Effector CD4-positive, alpha-beta T cell (primary cell): ENCODE measurements at places on chromosomes 2 and 18.

- DNase-seq = no peak
Observed at GRCh38 chr2:128172191-128172590, 81.2 kb downstream of the UGGT1 start.

- no peak for DNase-seq
Observed at GRCh38 chr2:162574615-162575452, 230.9 kb downstream of the GCA start.

DNA sequence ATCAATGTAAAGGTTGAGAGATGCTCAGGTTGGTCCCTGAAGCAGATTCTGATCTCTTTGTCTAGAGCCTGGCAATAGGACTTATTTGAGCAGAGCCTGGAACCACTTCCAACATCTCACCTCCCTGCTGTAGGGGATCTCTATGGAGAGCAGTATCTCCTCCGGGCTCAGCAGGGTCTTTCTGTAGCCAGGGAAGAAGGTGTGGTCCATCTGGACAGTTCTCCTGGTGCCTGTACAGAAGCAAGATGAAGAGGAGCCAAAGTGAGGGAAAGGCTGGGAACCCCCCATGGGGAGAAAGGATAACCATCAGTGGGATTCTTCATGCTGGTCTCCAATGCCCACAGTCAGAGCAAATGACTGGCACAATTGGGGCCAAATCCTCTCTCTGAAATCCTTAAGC, 34.8 kb downstream of the XDH start:
- no peak for DNase-seq

GRCh38 chr18:30634249-30634648, 408.3 kb downstream of the DSC3 start:
- no peak for DNase-seq

GRCh38 chr18:60469387-60470100, 97.0 kb upstream of the MC4R start:
- DNase-seq = no peak

GRCh38 chr18:35549564-35549963, 32.0 kb upstream of the GALNT1 start:
- no peak for DNase-seq

DNA sequence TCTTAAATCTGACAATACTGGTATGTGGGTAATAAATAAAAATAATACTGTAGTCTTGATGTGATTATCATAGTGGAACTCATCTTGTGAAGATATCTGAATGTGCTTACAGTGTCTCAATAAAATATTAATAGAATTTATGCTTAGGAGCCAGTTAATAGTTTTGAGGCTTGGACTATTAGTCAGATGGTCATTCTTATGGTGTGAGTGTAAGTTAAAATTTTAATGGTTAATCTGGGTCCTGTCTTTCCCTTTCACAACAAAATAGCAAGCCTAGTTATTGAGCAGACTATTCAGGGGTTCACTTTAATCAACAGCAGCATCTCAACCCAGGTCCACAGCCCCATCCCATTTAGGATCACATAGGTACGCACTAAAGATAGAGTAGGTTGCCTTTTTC, 138.9 kb downstream of the HAUS1 start:
- no peak for DNase-seq

- no peak for DNase-seq
Observed at GRCh38 chr2:175606010-175606841, 395.8 kb downstream of the LNPK start.

DNA sequence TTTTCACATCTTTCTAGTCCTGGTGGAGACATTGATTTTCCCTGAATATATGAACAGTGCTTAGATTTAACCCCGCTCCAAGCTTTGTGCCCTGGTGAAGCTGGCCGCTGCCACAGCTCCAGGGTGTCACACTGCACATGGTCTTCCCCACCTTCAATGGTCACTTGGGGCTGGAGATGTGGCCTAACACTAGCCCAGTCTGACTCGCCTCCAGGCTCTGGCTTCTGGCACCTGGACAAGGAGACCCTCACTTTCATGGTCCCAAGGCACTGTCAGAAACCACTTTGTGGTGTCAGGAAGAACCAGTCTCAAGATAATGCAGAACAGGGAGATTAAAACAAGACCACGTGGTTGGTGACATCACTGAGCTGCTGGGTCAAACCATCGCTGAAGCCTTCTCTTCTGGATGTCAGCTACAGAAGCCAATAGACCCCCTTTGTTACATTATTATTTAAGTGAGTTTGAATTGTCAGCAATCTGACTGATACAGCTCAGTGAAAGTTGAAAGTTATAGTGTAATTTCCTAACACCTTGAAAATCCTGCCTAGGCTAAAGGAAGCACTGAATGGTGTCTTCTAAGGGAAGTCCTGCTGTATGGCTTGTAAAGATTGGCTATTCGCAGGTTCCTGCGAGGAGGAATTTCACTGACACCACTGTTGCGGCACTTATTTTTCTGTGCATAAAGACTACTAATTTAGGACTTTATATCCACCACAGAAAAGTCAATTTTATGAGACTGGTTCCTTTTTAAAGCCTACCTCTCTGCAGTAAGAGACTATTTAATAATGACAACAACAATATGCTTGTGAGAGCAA, 55.0 kb upstream of the CTDP1 start:
- DNase-seq = no peak

DNA sequence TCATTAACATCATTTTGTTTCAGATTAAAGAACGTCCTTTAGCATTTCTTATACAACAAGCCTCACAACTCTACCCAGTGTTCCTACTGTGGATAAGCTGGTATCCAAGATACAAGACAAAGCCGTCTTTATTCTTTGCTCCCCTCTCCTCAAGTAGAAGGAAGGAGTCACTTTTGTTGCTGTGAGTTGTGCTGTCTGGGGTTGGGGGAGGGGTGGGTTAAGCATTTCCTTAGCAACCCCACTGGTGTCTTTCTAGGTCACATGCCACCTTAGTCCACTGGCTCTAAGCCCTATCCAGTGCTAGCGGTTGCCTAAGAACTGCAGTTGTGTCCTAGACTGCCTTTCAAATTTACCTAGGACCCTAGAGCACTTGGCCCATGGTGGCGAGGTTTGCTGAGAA, 155.6 kb upstream of the PIEZO2 start:
- no peak for DNase-seq

GRCh38 chr18:46167971-46168370, 63.8 kb downstream of the HAUS1 start:
- no peak for DNase-seq

- no peak for DNase-seq
Observed at GRCh38 chr2:143875295-143876233, 644.4 kb downstream of the ZEB2 start.

DNA sequence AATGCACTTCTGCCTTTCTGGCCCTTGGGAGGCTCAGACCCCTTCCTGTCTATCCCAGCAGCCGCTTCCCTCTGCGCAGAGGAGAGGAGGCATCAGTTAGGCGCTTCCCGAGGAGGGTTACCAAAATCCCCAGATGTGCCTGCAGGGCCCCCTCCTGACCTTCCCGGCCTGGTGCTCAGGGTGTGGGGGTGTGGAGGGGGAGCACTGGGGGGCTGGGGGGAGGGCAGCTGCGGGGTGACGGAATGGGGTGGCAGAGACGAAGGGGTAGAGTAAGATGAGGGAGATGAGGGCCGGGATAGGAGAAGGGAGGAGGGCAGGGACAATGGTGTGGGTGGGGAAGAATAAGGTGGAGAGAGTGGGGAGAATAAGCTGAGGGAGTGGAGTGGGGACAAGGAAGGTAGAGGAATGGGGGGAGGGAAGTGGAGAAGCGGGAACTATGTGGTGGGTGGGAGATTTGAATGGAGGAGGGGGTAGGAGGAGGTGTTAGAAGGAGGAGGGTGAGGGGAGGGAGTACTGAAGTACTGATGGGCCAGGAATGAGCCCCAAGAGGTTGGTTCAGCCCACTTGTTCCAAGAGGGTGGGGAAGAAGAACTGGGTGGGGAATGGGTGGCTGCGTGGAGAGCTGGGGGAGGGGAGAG, 6.5 kb upstream of the ZAP70 start:
- DNase-seq = no peak

GRCh38 chr18:3671176-3671575, 221.2 kb downstream of the TGIF1 start:
- no peak for DNase-seq

DNA sequence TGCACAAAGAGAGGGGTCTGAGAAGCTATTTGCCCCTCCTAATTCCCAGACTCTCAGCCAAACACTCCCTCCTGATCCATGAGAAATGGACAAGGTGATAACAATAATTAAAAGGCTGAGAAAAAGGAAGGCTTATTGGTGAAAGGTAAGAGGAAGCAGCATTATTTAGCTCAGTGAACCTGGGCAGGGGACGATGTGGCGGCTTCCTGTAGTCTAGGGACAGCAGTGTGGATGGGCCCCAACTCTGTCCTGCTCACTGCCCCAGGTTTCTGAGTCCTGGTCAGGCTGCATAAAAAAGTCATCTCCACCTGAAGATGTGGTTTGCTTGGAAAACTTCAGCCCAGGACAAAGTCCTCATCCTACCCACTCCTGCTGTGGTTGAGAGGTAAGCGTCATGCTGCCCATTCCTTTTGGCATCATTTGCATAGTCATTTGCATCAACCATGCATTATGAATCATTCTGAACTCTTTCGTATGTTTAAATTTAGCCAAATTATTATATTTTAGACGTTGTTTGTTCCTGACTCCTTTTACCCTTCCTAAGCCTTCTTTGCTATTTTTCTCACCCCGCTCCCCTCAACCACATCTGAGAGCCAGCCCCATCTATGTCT, 126.8 kb downstream of the CLIP4 start:
- DNase-seq = no peak

GRCh38 chr18:48942554-48943261, 8.1 kb downstream of the SMAD7 start:
- no peak for DNase-seq

- DNase-seq = no peak
Observed at GRCh38 chr2:9310377-9310776, 103.8 kb downstream of the ASAP2 start.

DNA sequence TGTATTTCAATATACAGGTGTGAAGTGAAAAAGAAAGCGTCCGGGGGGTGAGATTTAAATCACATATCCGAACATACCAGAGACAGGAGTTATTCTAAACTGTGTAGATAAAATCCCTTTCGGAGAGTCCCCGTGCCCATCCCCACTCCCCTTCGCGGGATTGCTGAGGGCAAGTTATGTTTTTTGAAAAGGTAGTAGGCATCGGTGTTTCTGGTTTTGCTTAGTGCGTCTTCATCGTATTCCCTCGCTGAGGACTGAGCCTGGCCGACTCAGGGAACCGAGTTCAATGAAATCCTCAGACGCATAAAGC, 583.4 kb downstream of the ZEB2 start:
- no peak for DNase-seq
